ENCODE measurements at places on chromosomes 12 and 14.

GRCh38 chr14:68140076-68140741, 320.6 kb downstream of the RAD51B start:
- no peak for DNase-seq

DNA sequence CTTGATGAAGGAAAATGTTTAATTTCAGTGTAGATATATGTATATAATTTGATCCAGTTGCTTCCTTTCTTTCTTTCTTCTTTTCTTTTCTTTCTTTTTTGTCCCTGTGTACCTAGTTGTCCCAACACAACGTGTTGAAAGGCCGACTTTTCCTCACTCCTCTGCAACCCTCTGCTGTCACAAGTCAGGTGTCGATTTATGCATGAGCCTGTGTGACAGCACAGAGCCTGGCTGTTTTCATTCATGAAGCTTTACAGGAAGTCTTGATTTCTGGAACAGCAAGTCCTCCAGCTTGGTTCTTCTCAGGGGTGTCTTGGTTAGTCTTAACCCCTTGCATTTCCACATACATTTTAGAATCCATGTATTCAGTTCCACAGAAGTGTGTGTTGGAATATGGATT, 88.1 kb downstream of the PPP2R5C start:
- DNase-seq = no peak

DNA sequence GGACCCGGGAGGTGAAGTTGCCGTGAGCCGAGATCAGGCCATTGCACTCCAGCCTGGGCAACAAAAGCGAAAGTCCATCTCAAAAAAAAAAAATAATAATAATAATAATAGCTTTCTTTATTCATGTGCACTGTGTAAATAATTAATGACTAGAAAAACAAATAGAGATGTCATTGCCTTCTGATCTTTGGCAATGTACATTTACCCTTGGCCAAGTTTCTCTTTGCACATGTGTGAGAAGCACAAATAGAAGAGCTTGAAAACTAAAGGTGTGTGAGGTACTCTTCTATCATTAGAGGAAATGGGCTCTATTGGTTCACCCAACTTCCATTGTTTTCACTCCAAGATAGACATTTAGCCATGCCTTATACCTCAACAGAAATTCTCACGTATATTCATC, 170.1 kb upstream of the PDZRN4 start:
- DNase-seq = no peak

DNA sequence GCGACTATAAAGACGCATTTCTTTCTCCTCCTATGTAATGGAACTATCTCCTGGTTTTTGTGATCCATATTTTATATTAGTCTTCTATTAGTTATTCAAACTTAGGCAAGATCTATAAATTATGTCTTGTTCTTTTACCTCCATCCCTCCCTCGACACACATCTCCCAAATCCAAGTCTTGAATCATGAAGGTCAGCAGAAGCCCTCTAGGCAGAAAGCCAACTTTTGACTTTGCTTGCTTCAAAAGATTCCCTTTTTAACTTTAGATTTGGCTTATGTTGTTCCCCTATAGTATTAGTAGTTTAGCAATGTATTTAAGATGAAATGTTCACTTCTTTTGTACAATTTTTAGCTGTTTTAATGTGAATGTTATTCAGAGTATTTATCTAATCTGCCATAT, 689.8 kb downstream of the SLC6A15 start:
- DNase-seq = no peak

- no peak for DNase-seq
These were observed 459.4 kb downstream of the ETNK1 start for GRCh38 chr12:23084236-23084995.

DNA sequence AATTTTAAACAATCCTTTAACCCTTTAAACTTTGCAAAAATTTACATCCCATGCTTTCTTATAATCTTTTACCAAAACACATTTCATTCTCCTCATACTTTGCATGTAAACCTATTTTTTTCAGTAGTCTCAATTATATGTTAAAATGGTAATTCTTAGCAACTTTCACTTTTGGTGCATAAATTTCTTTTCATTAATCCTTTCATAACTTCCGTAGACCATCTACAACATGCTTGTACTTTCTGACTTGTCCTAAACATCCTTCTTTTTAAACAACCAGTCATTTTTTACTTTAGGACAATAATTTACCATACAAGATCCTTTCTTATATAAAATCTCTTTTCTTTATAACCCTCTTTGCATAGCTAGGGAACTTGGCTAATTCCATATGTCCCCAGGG, 19.5 kb downstream of the CCDC91 start:
- no peak for DNase-seq

DNA sequence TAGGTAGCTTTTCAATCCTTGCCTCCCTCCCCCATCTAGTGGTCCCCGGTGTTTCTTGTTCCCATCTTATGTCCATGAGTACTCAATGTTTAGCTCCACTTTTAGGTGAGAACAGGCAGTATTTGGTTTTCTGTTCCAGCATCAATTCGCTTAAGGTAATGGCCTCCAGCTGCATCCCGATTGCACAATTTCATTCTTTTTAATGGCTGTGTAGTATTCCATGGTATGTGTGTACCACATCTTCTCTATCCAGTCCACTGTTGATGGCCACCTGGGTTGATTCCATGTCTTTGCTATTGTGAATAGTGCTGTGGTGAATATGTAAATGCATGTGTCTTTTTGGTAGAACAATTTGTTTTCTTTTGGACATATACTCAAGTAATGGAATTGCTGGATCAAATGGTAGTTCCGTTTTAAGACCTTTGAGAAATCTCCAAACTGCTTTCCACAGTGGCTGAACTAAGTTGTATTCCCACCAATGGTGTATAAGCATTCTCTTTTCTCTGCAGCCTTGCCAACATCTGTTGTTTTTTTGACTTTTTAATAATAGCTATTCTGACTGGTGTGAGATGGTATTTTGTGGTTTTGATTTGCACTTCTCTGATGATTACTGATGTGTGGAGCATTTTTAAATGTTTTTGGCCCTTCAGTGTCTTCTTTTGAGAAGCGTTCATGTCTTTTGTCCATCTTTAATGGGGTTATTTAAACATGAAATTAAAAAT, 34.2 kb upstream of the ASPG start:
- no peak for DNase-seq

DNA sequence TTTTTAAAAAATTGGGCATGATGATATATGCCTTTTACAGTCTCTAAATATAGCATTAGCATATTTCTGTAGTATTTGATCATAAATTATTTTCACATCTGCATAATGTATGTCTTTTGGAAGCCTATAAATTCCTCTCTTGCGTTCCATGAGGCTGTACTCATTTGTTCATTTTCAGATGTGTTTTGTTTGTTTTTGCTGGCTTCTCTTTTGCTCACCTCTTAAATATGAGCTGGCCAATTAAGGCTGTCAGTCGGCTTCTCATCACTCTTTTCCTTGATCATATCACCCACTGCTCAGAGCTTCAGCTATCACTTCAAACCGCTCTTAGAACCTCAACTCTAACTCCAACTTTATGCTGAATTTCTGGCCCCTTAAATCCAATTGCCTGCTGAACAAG, 6.6 kb downstream of the TMEM263 start:
- DNase-seq = no peak

DNA sequence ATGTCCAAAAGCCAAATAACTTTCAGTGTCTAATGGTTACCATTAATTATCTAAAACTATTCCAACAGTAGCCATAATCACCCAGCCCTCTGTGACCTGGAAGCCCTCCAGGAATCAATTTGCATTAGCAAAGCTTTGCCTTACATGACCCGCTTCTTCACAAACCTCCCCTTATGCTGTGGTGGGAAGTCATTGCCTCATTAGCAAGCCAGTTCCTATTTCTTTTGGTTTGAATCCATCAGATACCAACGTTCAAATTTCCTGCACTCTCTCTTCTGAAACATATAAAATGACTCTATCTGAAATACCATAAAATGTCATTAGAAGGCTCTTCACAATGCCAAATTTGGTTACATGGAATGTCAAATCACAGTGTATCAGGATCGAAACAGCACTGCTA, 268.3 kb upstream of the PRKD1 start:
- no peak for DNase-seq

- no peak for DNase-seq
These were observed 2.3 kb upstream of the DUSP6 start for GRCh38 chr12:89354612-89355067.

GRCh38 chr12:96907671-96908422, 790 bp downstream of the NEDD1 start:
- DNase-seq = peak; percentile 5

DNA sequence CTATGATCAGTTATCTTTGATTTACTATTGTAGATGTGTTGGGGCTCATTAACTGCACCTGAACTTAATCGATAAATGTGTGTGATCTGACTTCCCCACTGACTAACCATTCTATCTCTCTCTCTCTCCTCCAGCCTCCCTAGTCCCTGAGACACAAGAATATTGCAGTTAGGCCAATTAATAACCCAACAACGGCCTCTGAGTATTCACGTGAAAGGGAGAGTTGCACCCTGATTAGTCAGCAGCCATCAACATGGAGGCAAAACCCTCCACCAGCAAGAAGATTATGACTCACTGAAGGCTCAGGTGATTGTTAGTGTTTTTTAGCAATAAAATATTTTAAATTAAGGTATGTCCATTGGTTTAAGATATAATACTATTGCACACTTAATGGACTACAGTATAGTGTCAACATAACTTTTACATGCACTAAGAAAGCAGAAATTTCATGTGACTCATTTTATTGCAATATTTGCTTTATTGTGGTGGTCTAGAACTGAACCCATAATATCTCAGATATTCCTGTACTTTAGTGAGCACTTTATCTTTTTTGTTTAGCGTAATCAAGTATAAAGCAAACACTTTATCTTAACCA, 77.1 kb upstream of the PTGDR start:
- no peak for DNase-seq

GRCh38 chr12:60176891-60177290, 581.1 kb downstream of the SLC16A7 start:
- no peak for DNase-seq

GRCh38 chr12:99766408-99766807, 118.9 kb downstream of the GARIN6 start:
- DNase-seq = no peak

DNA sequence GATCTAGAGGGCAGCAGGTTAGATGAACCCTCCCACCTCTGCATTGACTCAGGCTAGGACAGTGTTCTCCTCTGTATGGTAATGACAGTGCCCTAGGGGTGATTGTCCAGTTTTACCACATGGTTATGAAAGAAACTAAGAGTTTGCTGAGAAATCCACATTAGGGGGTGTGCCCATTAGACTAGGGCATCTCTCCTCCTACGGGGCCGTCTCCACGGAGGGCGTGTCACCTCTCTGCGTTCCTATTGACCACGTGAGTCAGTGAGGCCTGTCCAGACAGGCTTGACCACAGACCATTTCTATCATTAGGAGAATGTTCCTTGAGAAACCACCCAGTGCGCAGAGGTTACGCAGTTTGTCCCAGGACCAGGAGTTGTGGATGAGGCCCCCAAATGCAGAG, 8.3 kb downstream of the MVK start:
- DNase-seq = no peak

- DNase-seq = no peak
These were observed 38.1 kb downstream of the DIO3 start for GRCh38 chr14:101599234-101599885.

DNA sequence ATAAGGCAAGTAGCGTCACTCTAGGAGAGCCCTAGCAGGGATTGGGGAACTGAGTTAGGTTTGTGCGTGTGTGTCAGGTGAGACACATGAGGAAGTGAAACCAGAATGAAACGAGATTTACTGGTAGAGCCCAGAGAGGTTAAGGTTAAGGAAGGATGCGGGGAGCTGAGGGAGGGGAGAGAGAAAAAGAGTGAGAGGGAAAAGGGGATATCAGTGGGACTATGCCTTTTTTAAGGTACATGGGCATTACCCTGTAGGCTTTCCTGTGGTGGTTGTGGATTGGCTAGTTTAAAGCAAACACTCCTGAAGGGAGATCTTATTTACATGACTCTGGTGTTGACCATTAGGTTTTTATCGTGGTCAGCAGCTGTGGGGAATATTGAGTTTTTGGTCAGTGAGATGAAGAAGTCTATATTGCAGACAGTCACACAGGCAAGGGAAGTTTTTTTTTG, 13.9 kb downstream of the ZDHHC17 start:
- no peak for DNase-seq

GRCh38 chr12:48631071-48631470, 51.0 kb downstream of the KANSL2 start:
- DNase-seq = no peak

DNA sequence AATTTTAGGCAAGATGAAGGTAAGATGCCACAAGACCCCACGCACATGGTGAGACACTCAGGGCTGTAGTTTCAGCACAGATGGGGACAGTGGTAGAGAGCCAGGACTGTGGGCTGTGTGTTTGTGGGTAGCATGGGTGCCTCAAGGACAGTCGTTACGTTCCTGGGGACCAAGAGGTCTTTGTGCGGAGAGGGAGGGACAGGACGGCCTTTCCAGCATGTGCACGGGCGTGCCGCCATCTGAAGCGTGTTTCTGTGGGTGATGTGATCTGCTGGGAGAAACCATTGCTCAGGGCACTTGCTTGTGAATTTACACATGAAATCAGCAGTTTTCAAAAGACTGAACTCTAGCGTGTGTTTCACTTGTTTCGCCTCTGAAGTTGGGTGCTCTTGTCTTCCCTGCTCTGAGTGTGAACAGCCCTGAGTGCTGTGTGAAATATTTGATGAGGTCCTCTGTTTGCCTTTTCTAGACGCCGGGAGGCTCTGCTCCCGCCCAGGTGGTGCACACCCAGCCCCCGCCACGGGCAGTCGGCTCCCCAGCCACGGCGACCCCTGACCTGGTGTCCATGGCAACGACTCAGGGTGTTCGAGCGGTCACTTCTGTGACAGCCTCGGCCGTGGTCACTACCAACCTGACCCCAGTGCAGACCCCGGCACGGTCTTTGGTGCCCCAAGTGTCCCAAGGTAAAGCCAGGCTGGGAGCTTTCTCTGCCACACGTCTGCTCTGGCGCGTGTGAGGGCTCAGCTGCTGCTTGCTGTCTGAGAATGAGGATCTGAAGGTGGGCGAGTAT, 82.3 kb downstream of the DDX51 start:
- no peak for DNase-seq

- DNase-seq = no peak
These were observed 101.4 kb upstream of the RTL1 start for GRCh38 chr14:101004954-101005353.

- no peak for DNase-seq
These were observed 381.4 kb downstream of the APAF1 start for GRCh38 chr12:99026332-99027054.

DNA sequence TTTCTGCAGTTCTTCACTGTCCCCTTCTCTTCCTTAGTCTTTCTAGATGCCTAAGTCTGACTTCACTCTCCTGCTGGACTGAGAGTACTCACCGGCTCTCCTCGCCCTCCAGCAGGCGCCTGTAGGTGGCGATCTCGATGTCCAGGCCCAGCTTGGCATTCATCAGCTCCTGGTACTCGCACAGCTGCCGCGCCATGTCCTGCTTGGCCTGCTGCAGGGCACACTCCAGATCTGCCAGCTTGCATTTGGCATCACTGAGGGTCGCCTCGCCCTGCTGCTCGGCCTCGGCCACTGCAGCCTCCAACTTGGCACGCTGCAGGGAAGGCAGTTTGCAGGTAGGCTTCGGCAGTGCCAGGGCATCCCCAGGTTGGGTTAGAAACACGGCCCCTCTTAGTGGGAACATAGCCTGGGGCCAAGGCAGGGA, 5.2 kb downstream of the KRT84 start:
- no peak for DNase-seq

Measured in effector memory CD8-positive, alpha-beta T cell (primary cell).